ENCODE measurements at places on chromosomes 7 and 10.

GRCh38 chr7:51349820-51350545, 33.4 kb upstream of the COBL start:
- H3K4me1 ChIP-seq: peaks cover 9% of the 10 kb centered on the region
- no peak overlapping the region for H3K4me3 ChIP-seq
- no peaks in the 10 kb centered on the region for H3K36me3 ChIP-seq
- no peaks in the 10 kb centered on the region for H3K27me3 ChIP-seq
- peak; percentile 95 for DNase-seq
- H3K27ac ChIP-seq: peak overlapping the region; percentile 85

DNA sequence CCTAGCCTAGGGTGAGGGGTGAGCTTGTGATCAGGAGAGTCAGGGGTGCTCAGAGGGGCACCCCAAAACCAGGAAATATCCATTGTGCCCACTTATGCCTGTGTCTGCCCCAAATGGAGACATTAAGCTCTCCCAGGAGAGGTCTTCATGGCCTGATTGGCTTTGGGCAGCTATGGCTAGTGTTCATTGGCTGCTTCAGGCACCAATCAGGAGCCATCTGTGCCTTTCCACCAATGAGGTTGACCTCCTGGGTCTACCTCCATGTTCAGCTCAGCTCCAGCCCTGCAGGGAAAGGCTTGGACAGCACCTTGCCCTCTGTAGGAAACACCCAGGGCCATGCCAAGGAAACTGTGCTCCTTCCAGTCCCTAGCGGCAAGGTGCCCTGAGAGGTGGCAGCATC, 23.9 kb upstream of the HSPB1 start:
- no peak overlapping the region for H3K27ac ChIP-seq
- H3K36me3 ChIP-seq: peaks cover 9% of the 10 kb centered on the region
- H3K27me3 ChIP-seq: peaks cover 42% of the 10 kb centered on the region
- no peak overlapping the region for H3K4me3 ChIP-seq

DNA sequence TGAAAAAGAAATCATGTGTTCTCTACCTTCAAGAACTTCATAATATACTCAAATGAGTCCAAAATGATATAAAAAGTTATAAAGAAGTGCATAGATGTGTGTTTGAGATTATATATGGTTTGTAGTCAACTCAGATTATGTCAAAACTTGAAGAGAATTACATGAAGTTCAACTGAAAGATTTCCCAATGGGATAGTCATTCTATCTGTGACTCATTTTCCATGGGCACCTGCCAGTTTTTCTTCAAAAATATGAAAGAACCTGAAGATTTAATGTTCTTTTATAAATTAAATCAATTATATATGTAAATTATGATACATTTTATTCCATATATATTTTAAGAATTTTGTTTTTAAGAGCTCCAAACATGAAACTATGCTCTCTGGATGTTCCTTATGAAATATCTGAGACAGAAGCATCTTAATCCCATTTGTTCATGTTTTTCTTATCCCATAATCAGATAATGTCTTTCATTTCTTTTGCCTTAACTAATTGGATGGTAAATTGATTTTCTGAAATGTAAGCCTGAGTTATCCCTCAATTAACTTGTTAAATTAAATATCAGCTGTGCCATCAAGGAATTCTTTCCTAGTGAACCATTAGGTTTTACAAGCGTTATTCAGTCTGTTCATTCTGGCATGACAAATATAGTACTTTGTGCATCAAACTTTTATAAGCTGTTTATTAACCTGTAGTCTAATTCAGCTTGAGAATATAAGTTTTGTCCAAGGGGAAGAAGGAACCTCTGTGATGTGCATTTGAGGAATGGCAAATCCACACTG, 387.1 kb downstream of the IPMK start:
- H3K36me3 ChIP-seq: no peaks in the 10 kb centered on the region
- H3K4me3 ChIP-seq: no peak overlapping the region
- no peaks in the 10 kb centered on the region for H3K27me3 ChIP-seq
- H3K4me1 ChIP-seq: no peaks in the 10 kb centered on the region
- H3K27ac ChIP-seq: no peak overlapping the region

- no peak for DNase-seq
- no peaks in the 10 kb centered on the region for H3K27me3 ChIP-seq
- no peak overlapping the region for H3K27ac ChIP-seq
- peaks cover 7% of the 10 kb centered on the region for H3K4me1 ChIP-seq
- H3K36me3 ChIP-seq: no peaks in the 10 kb centered on the region
Observed at GRCh38 chr7:91570560-91570959, 306.3 kb downstream of the FZD1 start.

- no peak for DNase-seq
- H3K27ac ChIP-seq: peak overlapping the region; percentile 54
- no peak overlapping the region for H3K4me3 ChIP-seq
- no peaks in the 10 kb centered on the region for H3K27me3 ChIP-seq
- H3K36me3 ChIP-seq: peaks cover 26% of the 10 kb centered on the region
Observed at GRCh38 chr10:126930883-126931503, 25.8 kb downstream of the DOCK1 start.

- peak overlapping the region; percentile 75 for H3K27ac ChIP-seq
- peaks cover 27% of the 10 kb centered on the region for H3K4me1 ChIP-seq
Observed at GRCh38 chr7:157153260-157153659, 14.5 kb downstream of the UBE3C start.

GRCh38 chr7:66529883-66530610, 98.6 kb upstream of the KCTD7 start:
- H3K27ac ChIP-seq: no peak overlapping the region
- H3K27me3 ChIP-seq: no peaks in the 10 kb centered on the region
- no peaks in the 10 kb centered on the region for H3K4me1 ChIP-seq

DNA sequence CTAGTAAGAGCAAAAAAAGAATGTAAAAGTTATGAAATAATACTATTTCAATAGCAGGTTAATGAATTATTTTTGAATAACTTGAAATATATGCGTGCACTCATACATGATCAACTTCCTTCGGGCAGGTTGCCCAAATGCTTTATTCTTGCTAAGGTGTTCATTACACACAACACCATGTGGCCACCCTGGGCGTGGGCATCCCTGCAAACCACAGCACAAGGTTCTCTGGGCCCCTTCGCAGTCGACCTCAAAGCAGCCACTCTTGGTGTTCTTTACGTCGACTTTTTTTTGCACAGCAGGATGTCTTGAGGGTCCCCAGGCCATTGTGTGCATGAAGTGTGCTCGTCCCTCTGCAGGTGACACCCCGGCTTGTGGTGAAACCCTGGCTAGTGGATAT, 300.7 kb upstream of the PITRM1 start:
- peaks cover 5% of the 10 kb centered on the region for H3K36me3 ChIP-seq
- H3K4me1 ChIP-seq: peaks cover 43% of the 10 kb centered on the region
- peak overlapping the region; percentile 74 for H3K27ac ChIP-seq
- DNase-seq: peak; percentile 47

DNA sequence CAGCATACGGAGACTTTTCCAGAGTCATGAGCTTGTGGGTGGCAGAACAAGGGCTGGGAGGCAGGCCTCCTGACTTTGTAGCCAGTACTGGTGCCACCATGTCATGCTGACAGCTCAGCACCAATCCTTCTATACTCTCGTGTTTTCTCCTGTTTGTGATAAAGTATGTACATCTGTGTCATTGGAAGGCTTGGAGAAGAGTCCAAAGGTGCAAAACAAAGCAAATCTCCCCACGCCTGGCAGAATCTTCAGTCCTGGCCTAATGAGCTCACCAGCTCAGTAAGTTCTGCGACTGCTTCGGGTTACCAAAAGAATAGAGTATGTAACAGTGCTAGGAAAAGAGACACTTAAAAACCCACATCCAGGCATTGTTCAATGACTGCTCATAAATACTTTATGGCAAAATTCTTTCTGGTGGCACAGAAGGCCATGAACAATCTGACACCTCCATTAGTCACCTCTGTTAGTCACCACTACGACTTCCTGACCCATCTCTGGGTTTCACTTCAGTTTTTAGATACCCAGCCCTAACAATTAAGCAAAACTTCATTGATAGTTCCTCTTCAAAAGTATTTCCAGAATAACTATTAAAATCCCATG, 24.5 kb downstream of the STEAP1 start:
- H3K4me3 ChIP-seq: no peak overlapping the region
- H3K36me3 ChIP-seq: no peaks in the 10 kb centered on the region
- peak overlapping the region; percentile 83 for H3K27ac ChIP-seq
- peak; percentile 82 for DNase-seq
- no peaks in the 10 kb centered on the region for H3K27me3 ChIP-seq
- peaks cover 16% of the 10 kb centered on the region for H3K4me1 ChIP-seq

GRCh38 chr7:126755381-126755780, 497.4 kb downstream of the GRM8 start:
- no peaks in the 10 kb centered on the region for H3K27me3 ChIP-seq
- no peak overlapping the region for H3K4me3 ChIP-seq
- H3K4me1 ChIP-seq: no peaks in the 10 kb centered on the region
- H3K36me3 ChIP-seq: no peaks in the 10 kb centered on the region
- H3K27ac ChIP-seq: no peak overlapping the region

- H3K4me3 ChIP-seq: no peak overlapping the region
- peaks cover 7% of the 10 kb centered on the region for H3K4me1 ChIP-seq
- H3K36me3 ChIP-seq: no peaks in the 10 kb centered on the region
- H3K27me3 ChIP-seq: no peaks in the 10 kb centered on the region
- no peak for DNase-seq
Observed at GRCh38 chr10:27857616-27858015, 112.0 kb upstream of the MKX start.

- no peak for DNase-seq
- H3K27ac ChIP-seq: no peak overlapping the region
- H3K36me3 ChIP-seq: no peaks in the 10 kb centered on the region
- no peaks in the 10 kb centered on the region for H3K4me1 ChIP-seq
Observed at GRCh38 chr10:96697438-96697837, 22.9 kb downstream of the PIK3AP1 start.
